ENCODE measurements at places on chromosomes 16 and 17. TPM values are rescaled to one million over a fixed set of nuclear protein-coding genes. Genes with fewer than 3 reads are reported as not detected.

- no peak for DNase-seq
Observed at GRCh38 chr17:19748807-19749193, 702 bp upstream of the ALDH3A1 start.

DNA sequence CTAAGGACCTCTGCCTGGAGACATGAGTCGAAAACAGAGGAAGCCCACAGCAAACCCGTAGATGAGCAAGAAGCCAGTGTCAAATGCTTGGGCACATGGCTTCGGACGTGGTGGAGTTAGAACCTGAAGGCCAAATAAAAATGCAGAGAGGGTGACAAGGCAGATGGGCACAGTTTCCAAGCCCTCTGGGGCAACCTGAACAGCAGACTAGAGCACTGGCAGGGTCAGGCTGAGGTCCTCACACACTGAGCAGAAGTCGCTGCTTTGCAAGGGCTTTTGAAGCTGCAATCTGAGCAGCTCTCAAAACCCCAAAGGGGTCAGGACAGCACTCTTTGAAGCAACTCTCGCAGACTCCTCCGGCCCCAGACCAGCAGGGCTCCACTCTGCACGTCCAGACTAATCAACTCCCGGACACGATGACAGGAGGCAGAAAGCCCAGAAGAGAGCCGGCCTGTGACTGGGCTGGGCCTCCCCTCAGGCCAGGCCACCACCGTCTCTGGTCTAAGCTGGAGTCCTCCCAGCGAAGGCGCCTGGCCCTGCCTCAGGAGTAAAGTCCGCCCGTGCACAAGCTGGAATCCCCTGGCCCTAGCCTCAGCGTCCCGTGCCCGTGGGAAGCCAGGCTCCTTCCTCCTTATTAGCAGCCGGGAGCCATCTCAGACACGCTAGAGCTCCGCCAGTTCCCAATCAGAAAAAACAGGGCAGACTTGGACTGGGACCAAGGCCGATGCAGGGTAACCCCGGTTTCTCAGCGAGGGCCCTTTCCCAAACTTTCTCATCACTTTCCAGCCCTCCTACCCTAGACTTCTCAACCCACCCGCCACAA, 924 bp downstream of the SMARCD2 start:
- peak; percentile 61 for DNase-seq

Gene KRTAP2-1
- not detected for total RNA-seq

DNA sequence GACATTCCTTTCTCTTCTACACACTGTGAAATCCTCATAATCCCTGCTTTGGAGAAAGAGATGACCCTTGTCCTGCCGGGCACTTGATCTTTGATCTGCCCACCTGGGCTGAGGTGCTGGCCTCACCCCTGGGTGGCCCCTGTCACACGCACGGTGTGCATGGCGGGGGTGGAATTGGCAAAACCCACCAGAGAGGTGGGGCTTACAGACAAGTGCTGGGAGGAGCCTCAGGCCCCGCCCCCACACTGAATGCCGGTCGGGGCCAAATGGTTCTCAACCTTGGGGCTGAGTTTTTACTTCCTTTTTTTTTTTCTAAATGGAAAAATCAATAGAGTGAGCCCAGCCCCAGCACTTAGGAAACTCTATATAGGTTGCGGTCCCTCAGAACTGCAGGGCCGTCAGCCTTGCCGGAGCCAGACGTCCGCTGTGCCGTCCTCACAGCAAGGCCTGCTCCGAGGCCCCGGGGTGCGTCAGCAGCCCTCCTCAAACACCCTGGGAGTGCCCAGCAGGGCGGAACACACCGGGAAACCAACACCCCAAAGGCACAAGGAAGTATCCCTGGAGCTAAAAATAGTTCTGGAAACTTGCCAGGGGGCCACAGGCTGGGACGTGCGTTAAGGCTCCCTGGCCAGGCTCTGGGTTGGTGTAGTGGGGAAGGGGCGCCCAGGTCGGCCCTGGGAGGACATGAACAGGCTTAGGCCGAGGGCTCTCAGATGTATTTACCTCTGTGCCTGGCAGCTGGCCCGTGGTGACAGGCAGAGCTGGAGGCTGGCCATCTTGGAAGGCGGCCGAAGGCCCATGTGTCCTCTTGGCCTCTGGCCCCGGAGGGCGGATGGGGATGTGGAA, 11.0 kb downstream of the GPRC5C start:
- peak; percentile 98 for DNase-seq

Gene HBA1
- not detected for total RNA-seq

Gene CHST6
- not detected for total RNA-seq

- no peak for DNase-seq
Observed at GRCh38 chr17:43418441-43419374, 19.9 kb downstream of the ARL4D start.

DNA sequence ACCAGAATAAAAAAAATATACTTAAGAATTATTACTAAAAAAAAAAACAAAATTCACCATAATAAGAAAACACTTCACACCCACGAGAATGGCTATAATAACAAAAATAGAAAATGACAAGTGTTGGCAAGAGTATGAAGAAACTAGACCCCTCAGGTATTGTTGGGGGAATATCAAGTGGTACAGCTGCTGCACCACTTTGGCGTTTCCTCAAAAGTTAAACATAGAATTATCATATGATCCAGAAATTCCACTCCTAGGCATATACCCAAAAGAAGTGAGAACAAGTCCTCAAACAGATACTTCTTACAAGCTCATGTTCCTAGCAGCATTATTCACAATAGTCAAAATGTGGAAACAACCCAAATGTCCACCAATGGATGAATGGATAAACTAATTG, 26.3 kb downstream of the AMFR start:
- DNase-seq, result no peak

Gene TBC1D3H
- total RNA-seq, result not detected

- peak; percentile 7 for DNase-seq
Observed at GRCh38 chr17:238071-238963, 56.9 kb upstream of the DOC2B start.

DNA sequence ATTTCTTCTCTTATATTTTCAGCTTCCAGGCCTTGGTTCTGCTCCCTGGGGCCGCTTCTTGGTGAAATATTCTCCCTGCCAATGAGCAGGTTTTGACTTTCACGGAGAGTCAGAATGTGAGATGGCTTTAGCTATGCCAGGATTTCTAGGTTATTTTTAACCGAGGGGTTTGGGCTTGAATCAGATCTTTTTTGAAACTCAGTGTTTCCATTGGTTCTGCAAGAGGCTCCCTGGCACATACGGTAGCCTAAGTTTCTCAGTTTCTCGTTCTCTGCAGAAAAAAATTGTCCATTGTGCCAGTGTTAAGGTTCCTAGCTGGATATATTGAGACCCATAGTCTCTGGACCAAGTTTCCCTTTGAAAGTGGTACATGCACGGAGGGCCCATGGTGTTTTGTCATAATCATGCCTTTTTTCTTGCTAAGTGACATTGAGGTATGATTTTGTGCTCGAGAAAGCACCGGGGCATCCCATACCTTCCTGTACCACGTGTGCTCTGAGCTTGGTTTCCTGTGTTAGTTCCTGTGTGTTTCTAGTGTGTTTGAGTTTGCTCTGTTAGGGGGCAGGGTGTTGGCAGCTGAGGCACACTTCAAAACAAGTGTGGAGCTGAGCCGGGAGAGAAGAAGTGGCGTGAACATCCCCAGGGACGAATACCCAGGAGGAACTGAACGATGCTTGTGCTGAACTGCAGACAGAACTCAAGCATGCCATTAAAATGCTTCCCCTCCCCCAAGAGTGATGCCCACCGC, 127.2 kb downstream of the HS3ST3B1 start:
- DNase-seq, result no peak

Gene OR1G1
- not detected for total RNA-seq

GRCh38 chr17:28466001-28466400, 7.4 kb upstream of the SLC13A2 start:
- DNase-seq, result no peak

- peak; percentile 24 for DNase-seq
Observed at GRCh38 chr16:27795992-27796614, 246.2 kb downstream of the KATNIP start.

- no peak for DNase-seq
Observed at GRCh38 chr17:75783069-75783783, 1.4 kb upstream of the UNK start.

DNA sequence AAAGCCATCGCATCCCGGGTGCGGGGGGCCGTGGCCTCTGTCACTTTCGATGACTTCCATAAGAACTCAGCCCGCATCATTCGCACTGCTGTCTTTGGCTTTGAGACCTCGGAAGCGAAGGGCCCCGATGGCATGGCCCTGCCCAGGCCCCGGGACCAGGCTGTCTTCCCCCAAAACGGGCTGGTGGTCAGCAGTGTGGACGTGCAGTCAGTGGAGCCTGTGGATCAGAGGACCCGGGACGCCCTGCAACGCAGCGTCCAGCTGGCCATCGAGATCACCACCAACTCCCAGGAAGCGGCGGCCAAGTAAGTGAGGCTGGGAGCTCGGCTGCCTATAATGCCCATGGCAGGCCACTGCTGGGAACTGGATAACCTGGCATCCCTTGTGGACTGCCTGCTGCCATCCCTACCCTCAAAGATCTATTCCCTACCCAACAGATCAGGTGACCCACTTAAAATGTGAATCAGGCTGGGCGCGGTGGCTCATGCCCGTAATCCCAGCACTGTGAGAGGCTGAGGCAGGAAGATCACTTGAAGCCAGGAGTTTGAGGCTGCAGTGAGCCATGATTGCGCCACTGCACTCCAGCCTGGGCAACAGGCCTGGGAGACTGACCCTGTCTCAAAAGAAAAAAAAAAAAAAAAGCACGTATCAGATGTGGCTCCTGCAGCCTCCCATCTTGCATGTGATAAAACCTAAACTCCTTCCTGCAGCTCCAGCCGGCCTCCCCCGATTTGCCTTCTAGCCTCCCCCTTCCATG, 18.3 kb downstream of the CDIPT start:
- DNase-seq, result no peak

Gene ABCA8
- 16.8 TPM for total RNA-seq

- no peak for DNase-seq
Observed at GRCh38 chr16:65702707-65703402, 581.0 kb upstream of the CDH11 start.

Gene SHBG
- not detected for total RNA-seq

GRCh38 chr16:87165885-87166284, 151.3 kb downstream of the C16orf95 start:
- DNase-seq, result no peak

- DNase-seq, result no peak
Observed at GRCh38 chr16:65106757-65107156, 15.1 kb downstream of the CDH11 start.

Gene KRTAP3-2
- total RNA-seq, result not detected

GRCh38 chr16:19901164-19901563, 16.5 kb upstream of the GPRC5B start:
- no peak for DNase-seq

DNA sequence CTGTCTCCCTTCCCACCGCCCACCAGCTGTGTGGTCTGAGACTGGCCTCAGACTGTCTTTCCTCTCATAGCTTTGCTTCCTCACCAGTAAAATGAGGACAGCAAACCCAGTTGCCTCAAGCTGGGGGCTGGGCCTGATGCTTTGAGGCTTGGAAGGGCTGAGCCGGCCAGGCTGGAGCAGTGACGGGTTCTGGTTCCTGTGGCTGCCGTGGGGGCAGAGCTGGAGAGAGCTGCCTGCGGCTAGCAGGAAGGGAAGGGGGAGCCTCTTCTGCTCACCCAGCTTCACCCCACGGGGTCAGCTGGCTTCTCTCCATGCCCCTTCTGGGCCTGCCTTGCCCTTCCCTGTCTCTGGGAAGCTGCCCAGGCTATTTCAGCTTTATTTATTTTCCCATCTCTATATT, 23.7 kb downstream of the LASP1 start:
- no peak for DNase-seq

Gene PRSS33
- total RNA-seq, result not detected

Gene KRTAP4-4
- total RNA-seq, result not detected

Gene TNFRSF13B
- not detected for total RNA-seq
